SK-N-SH treated with all-trans-retinoic acid at 6 μM for 48 hours (cell line): ENCODE measurements at places on chromosomes 13 and 19.
A peak's percentile ranks its signal among the peaks of the same experiment; 100 is the strongest.

- ATAC-seq: peak; percentile 96
Measured at GRCh38 chr19:52962394-52963246, at the start of gene ZNF816. ZNF816 (minus strand) TSS chr19:52962881; CDS start chr19:52956089, 6,792 bp downstream.

GRCh38 chr19:28333909-28334308 lies 879.0 kb downstream of the UQCRFS1 start:
- no peak for ATAC-seq

GRCh38 chr13:45138282-45138681 lies 18.0 kb downstream of the GTF2F2 start:
- ATAC-seq: no peak

DNA sequence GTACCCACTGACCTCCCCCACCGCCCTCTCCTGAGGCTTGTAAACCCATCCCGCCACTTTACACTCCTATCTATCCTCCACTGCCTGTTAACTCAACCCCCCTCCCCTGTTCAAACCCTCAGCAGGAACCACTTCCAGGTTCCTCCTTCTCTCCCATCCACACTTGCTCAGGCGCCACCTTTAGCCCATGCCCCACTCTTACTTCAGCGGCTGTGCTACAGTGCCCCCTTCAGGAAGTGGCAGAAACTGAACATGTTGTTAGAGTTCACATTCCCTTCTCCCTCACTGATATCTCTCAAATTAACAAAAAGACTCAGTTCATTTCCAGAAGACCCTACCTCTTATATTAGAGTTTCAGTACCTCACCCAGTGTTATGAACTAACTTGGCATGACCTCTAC lies 49.4 kb downstream of the ZNF91 start:
- no peak for ATAC-seq

- ATAC-seq: peak; percentile 22; the same call in 2 of the 3 replicates
Measured at GRCh38 chr19:289651-290371, 1.4 kb downstream of the PLPP2 start.

- ATAC-seq: no peak
Measured at GRCh38 chr13:99941086-99941485, 30.5 kb downstream of the ZIC5 start.

- no peak for ATAC-seq
Measured at GRCh38 chr19:49761625-49762311, 1.3 kb downstream of the TSKS start.

DNA sequence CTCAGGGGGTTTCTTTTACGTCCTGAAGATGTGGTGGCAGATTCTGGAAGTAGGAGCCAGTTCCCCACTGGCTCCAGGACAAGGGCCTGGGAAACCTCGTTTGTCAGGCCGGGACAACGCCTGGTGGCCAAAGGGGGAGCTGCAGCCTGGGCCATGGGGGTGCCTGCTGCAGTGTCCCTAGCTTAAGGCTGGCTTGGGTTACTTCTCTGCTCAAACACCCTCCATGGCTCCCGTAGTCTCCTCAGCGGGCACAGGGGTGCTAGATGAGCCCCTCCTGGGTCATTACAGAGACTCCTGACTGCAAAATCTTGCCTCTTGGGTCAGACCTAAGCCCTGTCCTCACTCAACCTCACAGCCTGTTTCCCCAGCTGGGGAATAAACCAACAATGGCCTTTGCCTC lies 14.7 kb downstream of the CILP2 start:
- ATAC-seq: peak; percentile 88

DNA sequence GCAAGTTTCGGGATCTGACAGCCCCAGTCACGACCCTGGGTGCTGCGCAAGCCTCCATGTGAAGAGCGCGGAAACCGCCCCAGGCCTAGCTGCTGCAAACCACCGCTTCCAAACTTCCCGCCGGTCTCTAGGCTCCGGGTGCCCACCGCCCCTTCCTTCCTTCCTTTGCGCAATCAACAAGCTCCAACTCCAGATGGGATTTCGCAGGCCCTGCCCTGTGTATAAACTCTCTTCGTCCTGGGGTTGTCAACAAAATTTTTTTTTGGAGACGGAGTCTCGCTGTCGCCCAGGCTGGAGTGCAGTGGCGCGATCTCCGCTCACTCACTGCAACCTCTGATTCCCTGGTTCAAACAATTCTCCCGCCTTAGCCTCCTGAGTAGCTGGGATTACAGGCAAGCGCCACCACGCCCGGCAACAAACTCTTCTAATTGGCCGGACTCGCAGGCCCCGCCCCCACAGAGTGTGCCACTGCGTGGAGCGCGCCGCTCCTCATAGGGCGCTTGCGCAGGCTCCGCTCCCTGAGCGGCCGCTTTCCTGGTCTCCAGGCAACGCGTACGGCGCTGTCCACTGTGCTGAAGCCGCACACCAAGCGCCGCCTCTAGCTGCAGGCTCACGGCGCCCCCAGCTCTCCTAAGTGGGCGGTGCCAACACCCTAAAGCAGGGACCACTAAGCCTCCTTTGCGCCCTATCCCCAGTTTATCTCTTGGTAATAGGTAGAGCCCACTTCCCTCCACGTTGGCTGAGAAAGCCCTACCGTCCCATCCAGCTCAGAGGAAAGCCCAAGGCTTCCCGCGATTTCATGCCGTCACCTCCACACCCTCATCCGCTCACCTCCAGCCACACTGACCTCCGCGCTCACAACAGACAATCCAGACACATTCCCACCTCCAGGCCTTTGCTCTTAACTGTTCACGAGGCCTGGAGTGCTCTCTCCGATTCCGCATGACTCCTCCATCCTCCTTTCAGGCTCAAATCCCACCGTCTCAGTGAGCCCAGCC lies 5.5 kb upstream of the QTRT1 start:
- ATAC-seq: peak; percentile 92

DNA sequence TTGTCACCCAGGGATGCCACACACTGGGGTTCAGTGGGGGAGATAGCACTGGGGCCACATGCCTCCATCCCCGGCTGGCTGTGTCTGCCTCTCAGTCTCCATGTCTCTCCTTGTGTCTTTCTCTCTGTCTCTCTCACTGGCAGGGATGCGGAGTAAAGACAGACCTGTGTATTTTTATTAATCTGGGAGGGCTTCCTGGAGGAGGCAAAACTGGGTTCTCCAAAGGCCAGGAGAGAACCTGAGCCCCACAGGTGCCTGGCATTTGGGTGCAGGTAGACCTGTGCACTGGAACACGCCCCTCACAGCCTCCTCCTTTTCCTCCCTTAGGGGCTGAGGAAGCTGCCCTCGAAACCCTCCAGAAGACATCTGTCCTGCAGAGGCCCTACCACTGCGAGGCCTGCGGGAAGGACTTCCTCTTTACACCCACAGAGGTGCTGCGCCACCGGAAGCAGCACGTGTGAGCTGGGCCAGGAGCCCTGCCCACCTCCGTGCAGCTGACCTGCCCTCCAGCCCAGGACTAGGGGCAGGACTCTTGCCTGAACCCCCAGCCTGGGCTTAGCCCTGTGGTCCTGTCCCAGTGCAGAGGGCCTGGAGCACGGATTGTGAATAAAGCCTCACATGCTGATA lies 32.7 kb downstream of the DHX34 start:
- no peak for ATAC-seq
